ENCODE measurements at places on chromosomes 7 and 10.

- no peak for DNase-seq
- H3K36me3 ChIP-seq = peaks cover 70% of the 10 kb centered on the region
- H3K27me3 ChIP-seq = no peaks in the 10 kb centered on the region
Observed at GRCh38 chr10:11933577-11934223, 108.9 kb downstream of the UPF2 start.

DNA sequence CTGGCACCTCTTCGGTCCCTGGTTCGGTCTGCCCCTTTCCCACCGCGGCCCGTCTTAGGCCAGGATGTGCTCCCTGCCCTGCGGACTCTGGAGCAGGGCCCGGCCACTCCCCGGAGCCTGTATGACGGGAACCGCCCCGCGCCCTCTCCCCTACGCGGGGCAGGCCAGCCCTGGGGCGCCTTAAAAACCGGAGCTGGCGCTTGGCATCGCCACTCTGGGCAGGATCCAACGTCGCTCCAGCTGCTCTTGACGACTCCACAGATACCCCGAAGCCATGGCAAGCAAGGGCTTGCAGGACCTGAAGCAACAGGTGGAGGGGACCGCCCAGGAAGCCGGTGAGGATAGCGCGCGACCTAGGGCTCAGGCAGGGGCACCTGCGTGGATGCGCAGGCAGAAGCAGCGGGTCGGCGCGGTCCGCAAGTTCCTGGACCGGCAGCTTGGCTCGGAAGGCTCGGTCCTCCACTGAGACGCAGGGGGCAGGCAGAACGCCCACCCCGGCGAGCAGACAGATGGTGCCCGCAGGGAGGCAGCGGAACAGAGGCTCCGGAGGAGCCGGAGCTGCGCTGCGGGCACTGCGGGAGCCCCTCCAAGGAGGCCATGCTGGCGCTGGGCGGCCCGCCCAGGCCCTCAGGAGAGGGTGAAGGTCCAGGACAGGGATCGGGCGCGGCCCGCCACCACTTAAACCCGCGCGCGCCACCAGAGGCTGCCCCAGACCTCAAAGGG, at the start of gene ADIRF:
Gene ADIRF, plus strand, starts transcription at position 212 of the 723 bp plus-strand sequence. Its CDS starts 63 bp downstream, at position 275.
- H3K27ac ChIP-seq = peak within 1 kb of the TSS; percentile 98
- peak within 1 kb of the TSS; percentile 62 for H3K4me3 ChIP-seq
- H3K27me3 ChIP-seq = no peaks in the 10 kb centered on the region

GRCh38 chr7:20393616-20394015, 62.9 kb downstream of the ITGB8 start:
- no peak overlapping the region for H3K4me3 ChIP-seq
- H3K27me3 ChIP-seq = no peaks in the 10 kb centered on the region
- no peak for DNase-seq
- no peaks in the 10 kb centered on the region for H3K36me3 ChIP-seq
- H3K4me1 ChIP-seq = no peaks in the 10 kb centered on the region
- no peak overlapping the region for H3K27ac ChIP-seq

GRCh38 chr7:143002898-143003297, 24.0 kb downstream of the OR9A2 start:
- no peaks in the 10 kb centered on the region for H3K4me1 ChIP-seq
- no peaks in the 10 kb centered on the region for H3K36me3 ChIP-seq
- H3K27me3 ChIP-seq = no peaks in the 10 kb centered on the region
- no peak overlapping the region for H3K4me3 ChIP-seq
- no peak overlapping the region for H3K27ac ChIP-seq

- no peaks in the 10 kb centered on the region for H3K36me3 ChIP-seq
- no peaks in the 10 kb centered on the region for H3K27me3 ChIP-seq
- H3K4me1 ChIP-seq = no peaks in the 10 kb centered on the region
- no peak for DNase-seq
- no peak overlapping the region for H3K27ac ChIP-seq
Observed at GRCh38 chr7:141820067-141820466, 21.2 kb downstream of the PRSS37 start.

- H3K4me3 ChIP-seq = no peak overlapping the region
- H3K27ac ChIP-seq = no peak overlapping the region
- H3K27me3 ChIP-seq = no peaks in the 10 kb centered on the region
- H3K36me3 ChIP-seq = no peaks in the 10 kb centered on the region
Observed at GRCh38 chr7:45975847-45976484, 54.9 kb upstream of the IGFBP3 start.

DNA sequence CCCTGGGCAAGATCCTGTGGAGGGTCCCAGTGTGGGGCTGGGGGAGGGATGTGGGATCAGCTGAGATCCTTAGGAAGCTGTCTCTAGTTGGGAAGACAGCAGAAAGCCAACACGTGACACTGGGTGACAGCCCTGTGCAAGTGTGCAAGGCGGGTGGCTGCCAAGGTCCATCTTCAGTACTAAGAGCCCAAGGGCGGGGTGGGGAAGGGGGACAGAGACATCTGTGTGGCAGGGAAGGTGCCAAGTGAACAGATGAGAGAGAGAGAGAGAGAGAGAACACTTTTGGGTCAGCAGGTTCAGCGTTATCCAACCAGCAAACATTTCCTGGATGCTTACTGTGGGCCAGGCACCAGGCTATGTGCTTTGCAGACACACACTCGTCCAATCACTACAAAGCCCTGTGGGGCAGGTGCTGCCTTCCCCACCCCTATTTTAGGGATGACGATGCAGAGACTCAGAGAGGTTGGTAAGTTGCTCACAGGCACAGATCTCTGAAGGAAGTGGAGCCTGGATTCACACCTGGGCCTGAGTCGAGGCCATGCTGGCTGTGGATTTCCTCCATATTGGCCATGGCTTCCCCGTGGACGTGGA, 135.7 kb downstream of the GRK5 start:
- H3K27ac ChIP-seq = peak overlapping the region; percentile 22
- H3K27me3 ChIP-seq = no peaks in the 10 kb centered on the region
- peaks cover 28% of the 10 kb centered on the region for H3K4me1 ChIP-seq
- no peaks in the 10 kb centered on the region for H3K36me3 ChIP-seq
- DNase-seq = no peak
- no peak overlapping the region for H3K4me3 ChIP-seq

DNA sequence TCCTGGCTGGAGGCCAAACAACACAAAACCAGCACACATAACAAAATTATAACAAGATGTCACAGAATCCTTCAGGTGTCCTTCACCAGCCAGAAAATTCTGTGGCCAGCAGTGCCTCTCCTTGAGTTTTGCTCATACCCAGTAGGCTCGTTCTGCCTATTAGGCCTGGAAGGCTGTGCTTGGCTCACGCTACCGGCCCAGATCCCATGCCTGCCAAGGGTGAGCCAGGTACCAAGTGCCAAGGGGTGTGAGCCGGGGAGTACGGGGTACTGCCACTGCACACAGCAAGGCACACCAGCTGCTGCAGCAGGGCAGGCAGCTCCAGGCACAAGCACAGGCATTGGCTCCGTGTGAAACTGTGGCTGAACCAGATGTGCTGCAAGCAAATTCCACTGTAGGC, 1562.0 kb downstream of the REEP3 start:
- no peak for DNase-seq
- no peak overlapping the region for H3K4me3 ChIP-seq
- H3K27ac ChIP-seq = no peak overlapping the region
- H3K27me3 ChIP-seq = no peaks in the 10 kb centered on the region
- H3K36me3 ChIP-seq = no peaks in the 10 kb centered on the region

DNA sequence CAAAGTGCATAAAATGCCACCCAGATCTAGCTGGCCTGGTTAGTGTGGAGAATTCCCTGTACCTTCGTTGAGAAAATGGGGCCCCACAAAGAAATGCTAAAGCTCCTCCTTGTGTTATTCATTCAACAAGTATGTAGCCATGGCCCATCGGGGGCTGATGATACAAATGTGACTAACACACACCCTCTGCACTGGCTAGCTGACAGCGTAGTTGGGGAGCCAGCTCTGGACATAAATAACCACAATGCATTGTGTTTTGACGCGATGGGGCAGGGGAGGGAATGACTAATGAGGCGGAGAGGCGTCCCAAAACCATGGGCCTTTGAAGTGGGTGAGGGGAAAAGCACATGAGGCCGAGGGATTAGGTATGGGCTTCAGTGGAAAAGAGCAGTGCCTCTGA, 28.2 kb upstream of the ASL start:
- H3K27me3 ChIP-seq = no peaks in the 10 kb centered on the region
- H3K4me3 ChIP-seq = no peak overlapping the region
- peaks cover 5% of the 10 kb centered on the region for H3K4me1 ChIP-seq

DNA sequence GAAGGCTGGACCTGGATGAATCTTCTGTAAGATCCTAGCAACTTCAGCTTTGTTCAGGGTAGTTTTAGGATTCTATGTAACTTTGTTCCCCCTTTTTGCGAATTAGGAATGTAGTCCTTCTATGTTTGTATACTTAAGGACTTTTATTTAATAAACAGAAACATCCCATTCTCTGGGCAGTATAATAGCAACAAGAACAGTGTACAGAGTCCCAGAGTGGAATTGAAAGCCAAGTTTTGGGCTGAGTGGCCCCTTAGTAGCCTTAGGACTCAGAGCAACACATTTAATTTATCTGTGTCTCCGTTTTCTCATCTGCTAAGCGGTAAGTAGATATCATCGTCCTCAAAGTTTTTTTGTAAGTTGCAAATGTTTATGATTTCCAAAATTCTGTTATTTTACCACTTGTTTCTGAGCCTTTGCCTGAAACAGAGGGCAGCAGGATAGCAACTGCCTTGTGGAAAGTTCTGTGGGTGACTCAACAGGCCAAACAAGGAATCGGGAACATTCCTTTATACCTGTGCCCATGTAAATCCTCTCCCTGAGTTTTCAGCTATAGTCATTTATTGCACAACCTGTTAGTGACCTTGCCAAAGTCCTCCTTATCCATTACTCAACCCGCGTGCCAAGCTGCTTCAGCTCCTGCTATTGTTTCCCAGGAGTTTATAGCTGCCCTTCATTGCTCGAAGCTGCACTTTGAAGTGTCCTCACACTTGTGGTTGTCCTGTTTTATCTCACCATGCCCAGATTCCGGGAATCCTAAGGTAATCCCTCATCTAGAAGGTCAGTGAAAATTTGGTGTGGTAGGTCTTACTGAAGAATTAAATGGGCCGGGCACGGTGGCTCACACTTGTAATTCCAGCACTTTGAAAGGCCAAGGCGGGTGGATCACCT, 199.1 kb upstream of the AHR start:
- DNase-seq = no peak
- H3K36me3 ChIP-seq = no peaks in the 10 kb centered on the region
- H3K4me1 ChIP-seq = no peaks in the 10 kb centered on the region
- H3K27ac ChIP-seq = no peak overlapping the region
- no peaks in the 10 kb centered on the region for H3K27me3 ChIP-seq

- no peak overlapping the region for H3K4me3 ChIP-seq
- H3K36me3 ChIP-seq = no peaks in the 10 kb centered on the region
- peaks cover 20% of the 10 kb centered on the region for H3K4me1 ChIP-seq
- no peak for DNase-seq
Observed at GRCh38 chr10:74213571-74214162, 62.6 kb downstream of the ADK start.

DNA sequence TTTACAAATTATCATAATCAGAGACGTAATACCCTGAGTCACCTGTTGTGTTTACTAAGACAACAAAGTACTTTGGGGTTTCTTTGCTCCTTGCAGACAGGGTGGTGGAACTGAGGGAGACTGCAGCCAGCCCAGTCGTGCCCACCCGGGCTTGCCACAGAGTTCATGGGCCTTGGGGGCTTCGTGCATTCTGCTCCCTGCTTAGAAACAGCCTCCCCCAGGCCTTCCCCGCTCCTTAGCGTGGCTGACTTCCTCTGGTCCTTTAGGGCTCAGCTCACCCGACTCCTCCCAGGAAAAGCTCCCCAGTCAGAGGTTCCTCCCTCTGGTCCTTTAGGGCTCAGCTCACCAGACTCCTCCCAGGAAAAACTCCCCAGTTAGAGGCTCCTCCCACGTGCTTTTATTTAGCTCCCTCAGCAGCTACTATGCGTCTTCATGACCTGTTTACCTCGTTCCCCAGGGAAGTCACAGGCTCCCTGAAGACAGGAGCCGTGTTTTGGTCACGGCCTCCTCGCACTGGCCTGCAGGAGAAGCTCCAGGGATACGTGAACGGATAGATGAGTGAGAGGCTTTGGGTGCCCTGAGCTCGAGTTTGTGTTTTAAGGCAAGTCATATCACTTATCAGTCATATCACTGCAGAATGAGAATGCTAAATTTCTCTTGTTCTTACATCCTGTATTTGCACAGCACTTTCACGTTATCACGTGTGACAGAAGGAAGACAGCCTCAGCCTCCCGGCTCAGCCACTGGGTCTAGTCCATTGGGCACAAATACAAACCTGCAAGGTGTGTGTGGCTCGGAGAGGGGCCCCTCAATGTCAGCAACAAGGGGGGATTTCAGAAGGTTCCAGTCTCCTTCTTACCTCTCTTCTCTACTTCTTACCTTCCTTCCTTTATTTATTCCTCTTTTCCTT, 52.7 kb upstream of the VIPR2 start:
- no peaks in the 10 kb centered on the region for H3K36me3 ChIP-seq
- no peak for DNase-seq
- H3K4me3 ChIP-seq = no peak overlapping the region
- no peak overlapping the region for H3K27ac ChIP-seq
- H3K27me3 ChIP-seq = no peaks in the 10 kb centered on the region

- no peak overlapping the region for H3K27ac ChIP-seq
- DNase-seq = no peak
- H3K36me3 ChIP-seq = no peaks in the 10 kb centered on the region
- H3K4me3 ChIP-seq = no peak overlapping the region
Observed at GRCh38 chr7:124514471-124514870, 251.1 kb downstream of the GPR37 start.

GRCh38 chr10:129097776-129098330, 369.2 kb upstream of the MGMT start:
- no peaks in the 10 kb centered on the region for H3K27me3 ChIP-seq
- no peaks in the 10 kb centered on the region for H3K4me1 ChIP-seq
- H3K27ac ChIP-seq = no peak overlapping the region
- no peak for DNase-seq
- H3K4me3 ChIP-seq = no peak overlapping the region

GRCh38 chr7:87510411-87510875, 35.0 kb upstream of the ABCB4 start:
- H3K4me1 ChIP-seq = peaks cover 3% of the 10 kb centered on the region
- H3K4me3 ChIP-seq = no peak overlapping the region
- no peak for DNase-seq
- no peaks in the 10 kb centered on the region for H3K27me3 ChIP-seq

- H3K4me1 ChIP-seq = peaks cover 83% of the 10 kb centered on the region
- DNase-seq = no peak
- no peaks in the 10 kb centered on the region for H3K36me3 ChIP-seq
- peak overlapping the region; percentile 9 for H3K4me3 ChIP-seq
Observed at GRCh38 chr7:818031-818699, 14.1 kb upstream of the SUN1 start.

DNA sequence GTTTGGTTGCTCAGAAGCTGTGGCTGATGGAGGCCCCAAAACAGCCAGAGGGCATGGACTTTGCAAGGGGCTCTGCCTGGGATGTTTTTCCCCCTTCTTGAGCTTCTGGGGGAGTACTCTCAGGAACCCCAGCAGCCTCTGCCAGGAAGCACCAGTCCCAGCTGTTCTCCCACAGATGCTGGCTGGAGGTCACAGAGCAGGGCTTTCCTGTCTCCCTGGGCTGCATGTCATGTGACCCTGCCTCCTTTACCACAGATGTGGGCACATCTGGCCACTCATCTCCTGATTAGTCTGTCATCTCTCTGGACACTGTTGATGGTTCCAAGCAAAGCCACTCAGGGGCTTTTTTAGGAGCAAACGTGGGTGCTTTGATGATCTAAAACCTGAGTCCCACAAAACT, 136.7 kb downstream of the NEURL1 start:
- H3K4me1 ChIP-seq = peaks cover 4% of the 10 kb centered on the region
- no peak overlapping the region for H3K27ac ChIP-seq
- peaks cover 10% of the 10 kb centered on the region for H3K36me3 ChIP-seq
- no peak for DNase-seq
- no peak overlapping the region for H3K4me3 ChIP-seq

GRCh38 chr10:73229567-73229966, 17.5 kb downstream of the DNAJC9 start:
- no peak overlapping the region for H3K4me3 ChIP-seq
- H3K36me3 ChIP-seq = no peaks in the 10 kb centered on the region
- DNase-seq = no peak
- H3K4me1 ChIP-seq = peaks cover 29% of the 10 kb centered on the region
- H3K27ac ChIP-seq = no peak overlapping the region
